ENCODE measurements at places on chromosomes 12 and 14. TPM values are rescaled to one million over a fixed set of nuclear protein-coding genes. Genes with fewer than 3 reads are reported as not detected.

TAS2R50 gene
- 6.0 TPM for total RNA-seq

KRT4 gene
- total RNA-seq: not detected

COX8C gene
- not detected for total RNA-seq

COX14 gene
- 29.4 TPM for total RNA-seq

PPP1R13B gene
- total RNA-seq: 28.4 TPM

TSHR gene
- total RNA-seq: not detected

TC2N gene
- total RNA-seq: under 0.01 TPM

CLEC1B gene
- not detected for total RNA-seq

RHEBL1 gene
- total RNA-seq: 0.66 TPM

IGF1 gene
- under 0.01 TPM for total RNA-seq

KRT82 gene
- not detected for total RNA-seq

BORCS5 gene
- total RNA-seq: 6.5 TPM

AHSA1 gene
- 135 TPM for total RNA-seq

CBLN3 gene
- 1.6 TPM for total RNA-seq

SYNDIG1L gene
- total RNA-seq: not detected

VRTN gene
- not detected for total RNA-seq

TUBA1C gene
- total RNA-seq: 869 TPM

JPH4 gene
- not detected for total RNA-seq

AQP2 gene
- not detected for total RNA-seq

ART4 gene
- total RNA-seq: 28.2 TPM

SERPINA1 gene
- 0.13 TPM for total RNA-seq

CIDEB gene
- total RNA-seq: 2.7 TPM

SLC38A4 gene
- total RNA-seq: 0.07 TPM

TUNAR gene
- not detected for total RNA-seq

GNB3 gene
- 3.1 TPM for total RNA-seq

COX6A1 gene
- total RNA-seq: 252 TPM

WSCD2 gene
- total RNA-seq: not detected

RD3L gene
- not detected for total RNA-seq

MMP19 gene
- 0.36 TPM for total RNA-seq

PIWIL1 gene
- not detected for total RNA-seq

GLI1 gene
- not detected for total RNA-seq

GZMH gene
- not detected for total RNA-seq

MGAT4C gene
- total RNA-seq: under 0.01 TPM

OR6C2 gene
- not detected for total RNA-seq

SIX4 gene
- total RNA-seq: 4.3 TPM

PMCH gene
- total RNA-seq: 0.36 TPM

SVOP gene
- not detected for total RNA-seq

INSM2 gene
- total RNA-seq: not detected

TGM1 gene
- total RNA-seq: 1.1 TPM

AVPR1A gene
- not detected for total RNA-seq

NFE2 gene
- not detected for total RNA-seq

SRSF5 gene
- 153 TPM for total RNA-seq

CDH24 gene
- total RNA-seq: 8.9 TPM

HOXC10 gene
- total RNA-seq: not detected

KRT78 gene
- total RNA-seq: not detected

MGAT2 gene
- 126 TPM for total RNA-seq

SDR9C7 gene
- total RNA-seq: not detected

LRIG3 gene
- 94.5 TPM for total RNA-seq

EIF2B1 gene
- total RNA-seq: 55.7 TPM

CLEC6A gene
- total RNA-seq: not detected

CLMN gene
- total RNA-seq: 7.4 TPM

LGR5 gene
- total RNA-seq: not detected

GARIN6 gene
- total RNA-seq: not detected

MARCHF9 gene
- total RNA-seq: 3.4 TPM

PLEKHD1 gene
- total RNA-seq: 0.07 TPM

OAS2 gene
- total RNA-seq: 10.3 TPM

TAS2R8 gene
- total RNA-seq: not detected
